ENCODE measurements at places on chromosomes 16 and 17.

GRCh38 chr16:80719573-80719972 is 84.8 kb downstream of the CDYL2 start:
- no peak for DNase-seq

GRCh38 chr17:31549121-31549524 is 157.6 kb downstream of the RAB11FIP4 start:
- DNase-seq = no peak

DNA sequence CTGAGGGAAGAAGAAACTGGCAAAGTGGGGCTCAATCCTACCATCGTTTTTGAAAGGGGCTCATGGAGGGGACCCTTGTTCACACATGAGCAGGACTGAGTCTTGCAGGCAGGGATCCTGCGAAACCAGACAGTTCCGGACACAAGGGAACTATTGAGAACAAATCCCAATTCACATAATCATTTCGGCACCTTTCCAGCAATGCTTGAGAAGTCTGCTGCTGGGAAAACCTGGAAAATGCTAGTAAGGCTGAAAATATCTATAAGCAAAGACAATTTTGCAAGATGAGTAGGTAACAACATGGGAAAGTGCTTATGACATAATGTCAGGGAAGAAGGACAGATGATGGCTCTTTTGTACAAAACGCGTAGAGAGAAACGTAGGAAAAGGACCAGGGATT is 52.1 kb upstream of the BPTF start:
- no peak for DNase-seq

- no peak for DNase-seq
Measured at GRCh38 chr17:12646761-12647422, 18.8 kb upstream of the MYOCD start.

- no peak for DNase-seq
Measured at GRCh38 chr17:42233156-42233555, 38.9 kb upstream of the GHDC start.

- no peak for DNase-seq
Measured at GRCh38 chr16:85375282-85375681, 237.8 kb upstream of the GSE1 start.

- DNase-seq = no peak
Measured at GRCh38 chr17:82587234-82588086, 60.8 kb downstream of the WDR45B start.

DNA sequence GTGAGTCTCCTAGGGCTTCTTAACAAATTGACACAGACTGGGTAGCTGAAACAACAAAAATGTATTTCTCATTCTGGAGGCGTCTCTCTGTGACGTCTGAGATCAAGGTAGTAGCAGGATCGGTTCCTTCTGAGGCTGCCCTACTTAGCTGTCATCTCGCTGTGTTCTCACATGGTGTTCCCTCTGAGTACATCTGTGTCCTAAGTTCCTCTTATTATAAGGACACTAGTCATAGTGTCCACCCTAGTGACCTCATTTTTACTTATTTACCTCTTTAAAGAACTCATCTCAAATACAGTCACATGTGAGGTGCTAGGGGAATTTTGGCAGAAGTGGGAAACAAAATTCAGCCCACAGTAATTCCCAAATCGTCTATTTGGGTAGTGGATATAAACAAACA is 529.1 kb downstream of the NPIPA7 start:
- DNase-seq = no peak

- DNase-seq = no peak
Measured at GRCh38 chr17:74579900-74580299, 12.2 kb downstream of the CD300LD start.

- no peak for DNase-seq
Measured at GRCh38 chr17:50692448-50693035, 15.2 kb downstream of the ANKRD40 start.

DNA sequence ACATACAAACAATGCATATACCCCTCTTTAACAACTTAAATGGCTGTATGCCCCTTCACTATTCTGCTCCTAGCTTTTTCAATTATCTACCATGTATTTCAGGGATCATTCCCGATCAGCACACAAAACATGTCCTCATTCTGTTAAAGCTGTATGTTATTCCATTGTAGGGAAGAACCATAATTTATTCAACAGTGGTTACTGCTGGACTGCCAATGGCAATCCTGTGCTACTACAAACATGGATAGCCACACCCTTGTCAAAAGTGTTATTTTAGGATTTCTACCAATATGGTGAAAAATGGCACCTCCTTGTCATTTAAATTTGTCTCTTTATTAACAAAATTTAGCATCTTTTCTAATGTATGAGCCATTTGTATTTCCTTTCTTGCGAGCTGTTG is 85.1 kb upstream of the BCAR1 start:
- no peak for DNase-seq
